ENCODE measurements at places on chromosomes 11 and 22. TPM values are rescaled to one million over a fixed set of nuclear protein-coding genes. Genes with fewer than 3 reads are reported as not detected.

- no peak for DNase-seq
Observed at GRCh38 chr11:75337195-75337654, 14.2 kb downstream of the ARRB1 start.

MMP27 gene
- total RNA-seq = not detected

DNA sequence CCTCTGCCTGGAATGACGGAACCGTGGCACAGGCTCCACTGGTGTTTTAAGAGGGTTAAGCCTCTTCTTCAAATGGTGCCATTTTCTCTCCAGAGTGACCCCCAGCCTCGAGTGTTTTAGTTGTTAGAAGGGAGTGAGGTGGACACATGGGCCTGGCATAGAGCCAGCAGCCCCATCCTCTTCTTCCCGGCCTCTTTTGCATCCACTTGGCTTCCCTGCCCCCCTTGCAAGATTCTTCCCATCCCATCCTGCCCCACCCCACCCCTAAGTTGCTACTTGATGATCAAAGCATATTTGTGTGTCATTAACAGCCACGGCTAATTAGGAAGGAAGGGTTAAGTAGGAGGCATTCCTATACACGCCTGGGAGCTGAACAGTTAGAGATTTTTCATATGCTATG is 72.3 kb upstream of the CRYBB3 start:
- DNase-seq = no peak

DNA sequence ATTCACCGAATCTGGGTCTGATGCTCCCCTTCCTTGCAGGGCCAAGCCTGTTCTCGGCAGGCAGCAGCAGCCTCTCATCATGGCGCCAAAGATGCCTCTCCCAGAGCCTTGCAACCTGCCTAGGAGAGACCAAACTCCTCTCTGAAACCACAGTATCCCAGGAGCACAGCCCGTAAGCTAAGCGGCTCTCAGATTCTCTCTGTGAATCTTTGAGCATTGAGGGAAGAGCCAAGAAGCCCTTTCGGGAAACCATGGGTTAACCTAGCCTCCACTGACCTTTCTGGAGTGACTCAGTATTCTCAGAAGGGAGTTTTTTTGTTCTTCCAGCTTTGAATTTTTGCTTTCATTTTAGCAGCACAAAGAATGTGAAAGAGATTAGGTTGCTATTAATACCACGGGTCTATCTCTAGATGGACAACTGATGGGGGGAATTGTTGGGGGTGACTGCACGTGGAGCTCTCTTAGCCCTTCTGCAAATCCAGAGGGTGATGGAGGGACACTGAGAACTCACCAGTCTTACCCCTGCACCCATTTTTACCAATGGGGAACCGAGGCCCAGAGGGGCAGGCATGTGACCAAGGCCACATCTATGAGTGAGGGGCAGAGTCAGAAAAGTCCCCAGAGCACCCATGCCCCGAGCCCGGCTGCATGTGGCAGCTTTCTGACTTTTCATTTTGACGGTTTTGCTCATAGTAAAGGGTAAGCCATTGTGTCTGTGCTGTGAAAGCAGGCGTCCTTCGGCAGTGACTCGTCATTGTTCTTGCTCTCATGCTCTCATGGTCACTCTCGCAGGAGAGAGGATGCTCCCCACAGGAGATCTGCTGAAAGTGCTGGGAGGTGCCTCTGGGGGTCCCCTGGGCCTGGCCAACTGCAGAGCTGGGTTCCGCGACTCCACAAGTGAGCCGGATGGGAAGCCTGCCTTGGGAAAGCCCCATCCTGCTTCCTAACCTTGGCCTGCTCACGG is 36.0 kb downstream of the IRAG1 start:
- DNase-seq = no peak

- no peak for DNase-seq
Observed at GRCh38 chr11:128324531-128325141, 262.7 kb downstream of the ETS1 start.

ELFN2 gene
- 0.21 TPM for total RNA-seq

GRCh38 chr11:72755713-72756285 is 3.6 kb upstream of the ARAP1 start:
- DNase-seq = no peak

DNA sequence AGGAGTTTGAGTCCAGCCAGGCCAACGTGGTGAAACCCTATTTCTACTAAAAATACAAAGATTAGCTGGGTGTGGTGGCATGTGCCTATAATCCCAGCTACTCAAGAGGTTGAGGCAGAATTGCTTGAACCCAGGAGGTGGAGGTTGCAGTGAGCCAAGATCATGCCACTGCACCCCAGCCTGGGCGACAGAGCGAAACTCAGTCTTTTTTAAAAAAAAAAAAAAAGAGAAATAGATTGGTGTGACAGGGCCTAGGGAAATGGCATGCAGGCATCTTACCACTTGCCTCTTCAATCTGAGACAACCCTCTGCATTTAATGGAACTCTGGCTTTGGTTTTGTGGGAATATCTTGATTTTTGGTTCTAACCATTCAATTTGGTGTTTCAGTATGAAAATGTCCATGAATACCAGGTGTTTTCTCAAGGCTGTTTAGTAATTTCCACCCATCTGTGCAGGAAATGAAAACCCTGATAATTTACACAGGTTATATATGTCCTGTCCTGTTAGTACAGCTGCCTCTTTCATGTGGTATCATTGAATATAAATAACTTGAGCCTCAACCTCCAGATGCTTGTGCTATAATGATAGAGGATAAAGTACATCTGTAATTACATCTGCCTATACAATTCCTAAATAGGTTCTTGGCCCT is 8.4 kb downstream of the XBP1 start:
- no peak for DNase-seq

- DNase-seq = no peak
Observed at GRCh38 chr22:19040391-19040861, 81.8 kb downstream of the DGCR2 start.

MEI1 gene
- total RNA-seq = 0.95 TPM

NXPE4 gene
- total RNA-seq = not detected

- DNase-seq = no peak
Observed at GRCh38 chr22:19824926-19825339, 29.7 kb downstream of the GNB1L start.

DNA sequence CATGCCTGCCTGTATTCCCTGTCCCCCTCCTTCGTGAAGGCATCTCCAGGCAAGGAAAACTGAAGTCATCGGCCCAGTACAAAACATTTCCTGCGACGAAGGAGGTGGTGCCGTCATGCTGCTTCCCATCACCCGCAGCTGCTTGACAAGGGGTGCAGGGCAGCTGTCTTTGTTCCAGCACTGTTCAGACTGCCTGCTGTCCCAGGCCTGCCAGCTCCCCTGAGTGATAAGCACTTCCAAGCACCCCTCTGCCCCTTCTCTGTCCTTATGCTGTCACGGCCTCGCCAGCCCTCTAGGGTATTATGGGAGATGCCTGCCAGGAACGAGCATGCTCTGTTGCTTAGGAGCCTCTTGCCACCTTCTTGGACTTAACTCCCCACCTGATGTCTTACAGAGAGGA is 37.1 kb upstream of the BSX start:
- DNase-seq = no peak

GRCh38 chr22:42946546-42947198 is 68.3 kb downstream of the PACSIN2 start:
- DNase-seq = no peak

- no peak for DNase-seq
Observed at GRCh38 chr22:42577623-42578240, 24.0 kb downstream of the SERHL2 start.

- no peak for DNase-seq
Observed at GRCh38 chr11:115302946-115303703, 201.1 kb downstream of the CADM1 start.

GRCh38 chr11:65047581-65048422 is 6.8 kb downstream of the SAC3D1 start:
- no peak for DNase-seq

GRCh38 chr11:66020618-66021357 is 5.5 kb downstream of the CATSPER1 start:
- DNase-seq = no peak

GRCh38 chr11:98940913-98941312 is 79.8 kb upstream of the CNTN5 start:
- DNase-seq = no peak
